ENCODE measurements at places on chromosomes 11 and 22.

DNA sequence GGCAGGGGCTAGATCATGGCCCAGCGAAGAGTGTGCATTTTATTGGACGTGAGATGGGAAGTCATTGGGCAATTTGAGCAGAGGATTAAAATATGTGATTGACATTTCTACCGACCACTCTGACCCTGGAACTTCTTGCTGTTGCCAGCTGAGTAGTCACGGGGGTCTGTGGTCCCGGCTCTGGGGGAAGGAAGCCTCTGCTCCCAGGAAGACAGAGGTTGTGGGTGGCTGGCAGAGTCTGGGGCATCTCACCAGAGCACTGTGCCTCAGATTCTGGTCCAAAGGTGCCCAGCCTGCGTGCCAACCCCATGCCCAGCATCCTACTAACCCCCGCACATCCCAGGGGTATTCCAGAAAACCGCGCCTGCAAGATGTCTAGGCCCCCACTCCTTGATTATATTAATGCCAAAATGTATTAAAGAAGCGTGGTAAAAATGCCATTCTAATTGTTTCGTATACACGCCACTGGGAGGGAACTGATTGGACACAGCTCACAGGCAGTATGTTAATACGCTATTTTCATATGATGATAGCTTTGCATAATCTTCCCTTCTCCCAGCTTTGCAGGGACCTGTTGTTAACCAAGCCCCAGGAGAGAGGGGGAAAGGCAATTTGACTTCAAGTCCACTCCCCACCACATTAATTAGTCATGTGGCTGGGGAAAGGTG is 25.3 kb upstream of the LMO1 start:
- DNase-seq: no peak

GRCh38 chr11:2929531-2929949 is 320 bp upstream of the PHLDA2 start:
- no peak for DNase-seq

DNA sequence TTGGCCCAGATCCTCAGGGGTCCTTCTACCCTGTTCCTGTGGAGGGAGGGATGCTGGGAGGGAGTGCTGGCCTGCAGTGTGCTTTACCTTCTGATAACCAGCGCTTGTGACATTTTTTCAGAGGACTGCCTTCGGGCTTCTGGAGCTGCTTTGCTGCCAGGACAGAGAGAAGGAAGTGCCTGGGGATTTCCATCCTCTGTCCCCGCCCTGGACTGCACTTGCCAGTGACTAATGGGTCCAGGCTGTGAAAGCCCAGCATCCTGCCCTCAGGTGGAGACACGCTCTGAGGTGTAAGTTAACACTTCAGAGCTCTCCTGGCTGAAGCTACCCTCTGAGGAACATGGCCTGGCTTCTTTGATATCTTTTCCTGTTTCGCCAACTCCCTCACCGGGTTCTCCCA is 158.7 kb upstream of the SYT13 start:
- no peak for DNase-seq

GRCh38 chr11:17753641-17754040 is 19.1 kb downstream of the KCNC1 start:
- no peak for DNase-seq

GRCh38 chr11:125335106-125335505 is 161.0 kb downstream of the FEZ1 start:
- DNase-seq: no peak

DNA sequence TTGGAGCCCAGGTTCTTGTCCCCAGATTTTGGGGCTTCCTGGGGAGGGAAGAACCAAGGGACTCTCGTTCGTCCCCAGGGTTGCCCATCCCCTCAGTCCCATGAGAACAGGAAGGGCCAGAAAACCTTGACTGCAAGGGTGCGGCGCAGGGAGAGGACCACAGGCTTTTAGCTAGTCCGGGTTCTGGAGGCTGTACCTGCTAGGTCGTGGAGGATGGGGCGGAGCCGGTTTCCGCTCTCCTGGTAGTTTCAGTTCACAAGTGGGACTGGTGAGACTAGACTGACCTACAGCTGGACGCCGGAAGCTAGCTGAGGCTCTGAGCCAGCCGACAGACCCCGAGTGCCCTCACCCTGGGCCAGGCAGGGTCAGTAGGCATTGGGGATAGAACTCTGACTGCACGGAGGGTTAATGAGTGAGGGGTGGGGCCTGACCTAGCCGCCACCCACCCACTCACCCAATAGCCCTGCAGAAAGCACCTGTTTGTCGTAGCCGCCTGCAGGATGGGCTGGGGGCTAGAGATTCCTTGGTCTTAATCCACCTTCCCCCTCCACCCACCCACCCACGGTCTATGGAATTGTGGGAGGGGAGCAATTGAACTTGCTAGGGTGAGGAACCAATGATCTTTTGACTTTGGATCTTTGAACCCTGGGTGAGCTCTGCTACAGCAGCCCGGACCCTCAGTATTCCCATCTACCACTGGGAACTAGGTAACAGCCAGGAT is 1.5 kb downstream of the MAFF start:
- no peak for DNase-seq

GRCh38 chr11:65847746-65848145 is 10.2 kb downstream of the CFL1 start:
- no peak for DNase-seq

- DNase-seq: no peak
Measured at GRCh38 chr11:57303990-57304579, 20.7 kb downstream of the TNKS1BP1 start.

- DNase-seq: no peak
Measured at GRCh38 chr11:60528934-60529333, 13.7 kb downstream of the MS4A13 start.

GRCh38 chr11:47177229-47177845 is 658 bp upstream of the ARFGAP2 start:
- peak; percentile 40 for DNase-seq

DNA sequence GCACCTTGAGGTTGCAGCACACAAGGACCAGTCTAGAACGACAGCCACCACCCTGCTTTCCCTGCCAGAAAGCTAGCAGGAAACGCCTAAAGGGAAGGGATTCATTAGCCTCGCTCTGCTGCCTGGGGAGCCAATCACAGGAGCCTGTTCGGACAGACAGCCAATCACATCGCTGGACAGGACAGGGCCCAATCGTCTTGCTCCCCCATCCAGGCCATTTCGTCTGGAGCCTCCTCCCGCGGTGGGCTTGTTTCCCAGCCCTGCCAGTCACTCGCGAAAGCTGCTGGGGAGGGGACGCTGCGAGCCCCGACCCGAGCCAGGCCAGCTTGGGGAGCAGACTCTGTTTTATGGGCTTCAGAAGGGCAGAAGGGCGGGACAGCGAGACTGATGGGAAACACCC is 79.8 kb upstream of the NCAM1 start:
- DNase-seq: no peak

DNA sequence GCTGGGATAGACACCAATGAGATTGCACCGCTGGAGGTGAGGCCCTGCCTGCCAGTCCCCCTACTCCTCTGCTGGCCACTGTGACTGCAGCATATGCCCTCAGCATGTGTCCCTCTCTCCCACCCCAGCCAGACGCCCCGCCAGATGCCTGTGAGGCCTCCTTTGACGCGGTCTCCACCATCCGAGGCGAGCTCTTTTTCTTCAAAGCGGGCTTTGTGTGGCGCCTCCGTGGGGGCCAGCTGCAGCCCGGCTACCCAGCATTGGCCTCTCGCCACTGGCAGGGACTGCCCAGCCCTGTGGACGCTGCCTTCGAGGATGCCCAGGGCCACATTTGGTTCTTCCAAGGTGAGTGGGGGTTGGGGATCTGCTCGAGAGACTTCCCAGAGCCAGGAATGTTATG is 5.7 kb upstream of the SMARCB1 start:
- DNase-seq: no peak

- DNase-seq: no peak
Measured at GRCh38 chr11:61795459-61795858, 2.7 kb downstream of the FEN1 start.

GRCh38 chr11:119320240-119320775 is 3.4 kb upstream of the MCAM start:
- DNase-seq: no peak

GRCh38 chr11:107676336-107677057 is 35.4 kb downstream of the SLN start:
- no peak for DNase-seq

- DNase-seq: no peak
Measured at GRCh38 chr22:50621356-50621880, 6.5 kb downstream of the ARSA start.

DNA sequence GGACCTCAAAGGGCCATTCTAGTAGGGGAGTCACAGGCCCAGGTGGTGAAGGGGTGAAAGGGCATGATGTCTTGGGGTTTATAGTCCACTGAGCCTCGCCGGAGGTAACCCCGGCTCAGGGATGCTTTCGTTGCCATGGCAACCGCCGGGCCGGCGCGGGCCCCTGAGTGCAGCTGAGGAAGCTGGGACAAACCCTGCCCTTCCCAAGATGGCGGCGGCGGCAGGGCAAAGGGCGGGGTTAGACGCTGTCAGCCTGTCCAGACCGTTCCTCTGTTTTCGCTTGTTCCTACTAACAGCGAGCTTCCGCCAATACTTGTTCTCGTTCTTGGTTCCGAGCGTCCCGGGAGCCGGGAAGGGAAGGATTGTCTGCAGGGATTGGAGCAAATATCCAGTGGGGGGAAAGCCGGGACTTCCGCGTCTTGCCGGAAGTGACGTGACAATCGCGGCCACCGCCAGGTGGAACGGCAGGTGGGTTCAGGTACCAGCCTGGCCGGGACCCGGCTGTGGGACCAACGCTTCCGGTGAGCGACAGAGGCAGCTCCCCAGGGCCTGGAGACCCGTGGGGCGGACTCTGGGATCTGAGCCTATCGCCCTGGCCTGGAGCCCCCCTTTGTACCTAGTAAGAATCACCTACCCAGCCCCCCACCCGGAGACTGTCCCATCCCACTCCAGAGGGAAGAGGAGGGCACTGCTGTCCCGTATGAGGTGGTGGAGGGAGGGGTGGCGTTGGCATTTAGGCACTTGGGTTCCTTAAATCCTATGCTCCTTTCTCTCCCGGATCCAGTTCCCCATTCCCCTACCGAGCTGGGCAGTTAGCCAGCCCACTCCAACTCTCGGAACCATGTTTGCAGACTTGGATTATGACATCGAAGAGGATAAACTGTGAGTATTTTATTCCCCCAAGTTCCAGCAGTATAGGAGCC is at the start of gene PICK1:
PICK1 (plus strand) TSS at position 436 of the 923 bp plus-strand sequence; CDS start at position 842, 406 bp downstream.
- peak; percentile 53 for DNase-seq

- no peak for DNase-seq
Measured at GRCh38 chr11:99535406-99535805, 514.7 kb downstream of the CNTN5 start.

DNA sequence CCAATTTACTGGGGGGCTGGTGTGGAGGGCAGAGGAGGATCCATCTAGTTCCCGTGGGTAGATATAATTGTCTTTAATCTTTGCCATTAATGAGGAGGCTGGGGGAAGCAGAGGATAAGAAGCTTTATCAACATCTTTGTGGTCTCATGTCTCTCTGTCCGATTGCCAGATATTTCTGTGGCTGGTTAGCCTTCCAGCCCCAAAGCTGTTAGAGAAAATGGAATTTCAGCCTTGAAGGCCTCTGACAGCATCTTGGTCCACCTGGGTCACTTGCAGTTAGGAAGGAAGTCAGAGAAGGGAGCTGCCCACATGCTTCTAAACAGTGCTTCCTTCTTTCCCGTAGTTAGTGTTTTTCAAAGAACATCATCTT is 56.9 kb downstream of the ABTB2 start:
- no peak for DNase-seq

DNA sequence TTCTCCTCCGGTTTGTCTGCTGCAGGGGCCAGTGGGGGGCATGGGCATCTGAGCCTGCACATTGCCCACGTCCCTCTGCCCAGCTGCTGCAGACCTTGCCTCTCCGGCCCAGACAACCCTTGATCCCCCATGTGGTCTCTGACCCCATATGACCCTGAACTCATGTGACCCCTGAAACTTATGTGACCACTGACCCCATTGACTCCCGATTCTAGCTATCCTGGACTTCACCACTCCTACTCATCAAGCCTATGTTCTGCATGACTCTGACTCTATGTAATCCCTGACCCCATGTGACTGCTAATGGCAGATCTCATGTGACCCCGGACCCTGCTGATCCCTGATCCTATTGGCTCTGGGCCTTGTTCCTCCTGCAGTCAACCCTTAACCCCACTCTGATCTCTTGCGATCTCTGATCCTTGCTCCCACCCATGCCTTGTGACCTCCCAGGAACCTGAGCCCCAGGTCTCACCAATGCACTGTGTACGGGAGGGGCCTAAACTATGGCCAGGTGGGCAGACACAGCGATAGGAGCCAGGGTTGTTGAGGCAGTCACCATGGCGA is 5.7 kb downstream of the LTBP3 start:
- no peak for DNase-seq

DNA sequence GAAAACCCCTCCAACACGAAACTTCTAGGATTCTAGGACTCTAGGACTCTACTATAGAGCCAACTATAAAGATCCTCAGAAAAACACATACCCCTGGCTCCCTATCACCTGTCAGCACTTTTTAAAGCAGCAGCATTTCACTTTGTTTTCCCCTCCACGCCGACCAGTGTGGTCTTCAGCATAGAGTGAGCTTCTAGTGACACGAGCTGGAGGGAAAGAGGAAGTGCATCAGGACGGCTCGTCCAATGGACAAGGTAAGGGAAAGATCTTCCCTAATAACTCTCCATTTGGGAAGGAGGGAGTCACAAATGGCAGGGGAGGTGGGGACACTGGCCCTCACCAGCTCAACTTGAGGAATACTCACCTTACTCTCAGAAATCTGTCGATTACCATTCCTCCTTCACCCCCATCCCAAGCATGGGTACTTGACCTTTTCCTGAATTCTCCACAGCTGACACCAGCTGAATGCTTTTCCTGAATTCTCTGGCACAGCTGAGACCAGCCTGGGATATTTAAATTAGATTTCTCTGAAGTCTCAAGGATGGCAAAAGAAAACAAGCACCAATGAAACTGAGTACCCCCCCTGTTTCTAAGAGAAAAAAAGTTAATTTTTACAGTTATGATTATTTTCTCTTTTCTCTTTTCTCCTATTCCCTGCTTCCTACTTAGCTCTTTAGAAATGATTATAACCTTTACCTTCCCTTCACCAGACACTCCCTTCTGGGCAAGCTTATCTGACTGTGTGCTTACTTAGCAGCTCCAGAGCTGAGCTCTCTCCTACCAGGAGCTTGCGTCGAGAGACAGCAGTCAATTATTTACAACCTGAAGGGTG is 33.3 kb upstream of the NNMT start:
- no peak for DNase-seq

DNA sequence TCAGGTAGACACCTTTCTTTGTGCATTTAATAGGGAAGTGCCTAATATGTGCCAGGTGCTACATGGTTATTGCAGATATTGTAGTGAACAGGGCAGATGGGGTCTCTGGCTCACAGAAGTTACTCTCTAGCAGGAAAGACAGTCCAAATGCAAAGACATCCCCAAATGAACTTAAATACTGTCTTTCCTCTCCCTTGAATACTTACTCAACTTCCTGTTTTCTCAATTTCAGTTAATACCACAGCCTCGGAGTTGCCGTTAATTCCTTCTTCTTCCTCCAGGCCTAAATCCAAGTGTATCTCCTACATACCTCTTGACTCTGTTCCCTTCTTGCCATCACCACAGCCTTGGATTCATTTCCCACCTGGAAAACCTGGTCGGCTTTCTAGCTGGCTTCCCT is 134.3 kb upstream of the SESN3 start:
- DNase-seq: no peak

Measured in stimulated activated CD4-positive, alpha-beta T cell treated with anti-CD3 and anti-CD28 coated beads, Interleukin-1b, Interleukin-23, amount 100 ng/mL, for 24 hours (primary cell).